Fibroblast of villous mesenchyme (primary cell): ENCODE measurements at places on chromosomes 12 and 14. TPM values are rescaled to one million over a fixed set of nuclear protein-coding genes. Genes with fewer than 3 reads are reported as not detected.

CDKL1 gene
- total RNA-seq, result 8.7 and 12.1 TPM in 2 replicates

DNA sequence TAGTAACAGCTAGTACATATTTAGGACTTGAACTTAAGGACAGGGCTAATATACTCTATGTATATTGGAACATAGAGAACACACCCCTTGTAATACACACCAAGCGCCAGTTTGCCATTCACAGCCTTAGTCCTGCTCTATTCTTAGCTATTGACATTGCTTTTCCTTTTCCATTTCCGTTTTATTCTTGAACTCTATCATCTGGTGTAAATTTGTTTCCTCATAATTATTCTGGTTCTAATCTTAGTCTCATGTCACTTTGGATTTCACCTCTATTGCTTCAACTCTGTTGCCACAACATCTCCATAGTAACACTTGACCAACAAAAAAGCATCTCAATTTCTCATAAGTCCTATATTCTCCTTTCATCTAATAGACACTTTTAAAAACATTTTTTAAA is 225.7 kb downstream of the PHLDA1 start:
- no peak for DNase-seq

DNA sequence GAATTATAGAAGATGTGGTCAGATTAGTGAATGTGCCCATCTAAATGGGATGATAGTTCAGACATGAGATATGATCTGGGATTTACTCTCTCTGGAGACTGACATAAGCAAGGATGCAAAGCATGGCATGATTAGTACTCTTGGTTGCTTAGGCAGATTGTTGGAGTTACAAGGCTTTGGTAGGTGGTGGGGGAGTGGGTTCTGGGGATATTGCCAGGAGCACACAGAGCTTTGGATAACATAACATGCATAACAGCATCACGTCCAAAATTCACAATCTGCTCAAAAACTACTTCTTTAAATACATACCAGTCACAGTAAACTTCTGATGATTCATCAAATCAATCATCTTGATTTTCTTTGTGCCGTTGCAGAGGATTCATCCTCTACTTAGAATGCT is 287.4 kb downstream of the ACSS3 start:
- no peak for DNase-seq

- DNase-seq, result no peak
Observed at GRCh38 chr12:129788506-129789084, 115.2 kb downstream of the TMEM132D start.

OR11H7 gene
- not detected in 2 replicates for total RNA-seq

DNA sequence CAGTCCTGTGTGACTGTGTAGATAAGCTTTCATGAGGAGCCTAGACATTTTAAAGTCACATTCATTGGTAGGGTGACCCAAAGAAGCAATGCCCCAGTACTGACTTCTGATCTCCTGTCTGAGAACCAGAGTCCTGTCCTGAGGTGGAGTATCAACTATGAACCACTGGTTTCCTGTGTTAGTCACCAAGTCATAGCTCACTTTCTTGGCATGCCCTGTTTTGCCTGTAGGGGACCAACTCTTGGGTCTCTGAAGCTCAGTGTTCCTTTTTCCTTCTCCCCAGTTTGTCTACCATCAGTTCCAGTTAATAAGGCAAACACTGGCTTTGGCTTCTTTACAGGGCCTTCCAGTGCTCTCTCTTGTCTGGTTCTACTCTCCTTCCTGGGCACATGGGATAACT is 97.4 kb downstream of the C12orf75 start:
- no peak for DNase-seq

GRCh38 chr12:16076557-16076956 is 165.4 kb downstream of the DERA start:
- DNase-seq, result peak; percentile 14

- DNase-seq, result no peak
Observed at GRCh38 chr12:129606239-129606638, 297.6 kb downstream of the TMEM132D start.

DNA sequence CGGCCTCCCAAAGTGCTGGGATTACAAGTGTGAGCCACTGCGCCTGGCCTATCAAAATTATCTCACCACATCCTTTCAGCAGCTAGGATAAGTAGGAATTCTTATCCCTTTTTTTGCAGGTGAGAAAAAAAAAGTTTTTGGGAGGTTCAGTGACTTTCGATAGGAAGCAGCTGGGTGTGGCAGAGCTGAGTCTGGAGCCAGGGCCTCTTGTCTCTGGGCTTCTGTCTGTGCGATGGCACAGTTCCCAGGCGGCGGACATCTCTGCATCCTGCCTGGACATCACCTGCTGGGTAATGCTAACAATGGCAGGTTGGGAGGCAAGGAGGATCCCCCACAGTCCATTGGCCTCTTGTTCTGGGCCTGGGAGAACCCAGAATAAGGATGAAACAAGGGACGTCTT is 12.5 kb downstream of the NRXN3 start:
- DNase-seq, result no peak

- peak; percentile 96 for DNase-seq
Observed at GRCh38 chr14:42192738-42193653, 586.3 kb downstream of the LRFN5 start.

DPF3 gene
- 6.8 and 10.4 TPM in 2 replicates for total RNA-seq

- no peak for DNase-seq
Observed at GRCh38 chr12:20210621-20211215, 157.6 kb upstream of the PDE3A start.

GRCh38 chr14:60819575-60819974 is 85.0 kb downstream of the MNAT1 start:
- no peak for DNase-seq

RECQL gene
- 68.6 and 95.9 TPM in 2 replicates for total RNA-seq

DNA sequence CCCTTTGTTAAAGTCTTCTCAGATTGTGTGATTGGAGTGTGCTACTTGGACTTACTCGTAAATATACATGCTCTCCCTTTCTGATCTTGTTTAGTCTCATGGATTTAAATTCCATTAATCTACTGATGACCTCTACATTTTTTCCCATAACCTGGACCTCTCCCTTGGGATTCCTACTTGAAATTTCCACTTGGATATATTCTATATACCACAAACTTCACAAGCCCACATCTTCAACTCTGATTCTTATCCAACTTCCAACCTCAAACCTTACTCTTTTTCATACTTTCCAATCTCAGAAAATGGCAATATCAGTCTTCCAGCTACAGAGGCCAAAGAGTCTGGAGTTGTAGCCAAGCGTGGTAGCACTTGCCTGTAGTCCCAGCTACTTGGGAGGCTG is 49.1 kb upstream of the OTOGL start:
- DNase-seq, result no peak
